SHP77 (cell line): ENCODE measurements at places on chromosomes 1 and 21.

GRCh38 chr1:11659748-11660147, 4.3 kb upstream of the FBXO6 start:
- no peak for DNase-seq

GRCh38 chr1:3785045-3785444, 11.3 kb downstream of the LRRC47 start:
- DNase-seq: no peak

GRCh38 chr1:209823143-209824041, 4.4 kb upstream of the UTP25 start:
- DNase-seq: peak; percentile 58

DNA sequence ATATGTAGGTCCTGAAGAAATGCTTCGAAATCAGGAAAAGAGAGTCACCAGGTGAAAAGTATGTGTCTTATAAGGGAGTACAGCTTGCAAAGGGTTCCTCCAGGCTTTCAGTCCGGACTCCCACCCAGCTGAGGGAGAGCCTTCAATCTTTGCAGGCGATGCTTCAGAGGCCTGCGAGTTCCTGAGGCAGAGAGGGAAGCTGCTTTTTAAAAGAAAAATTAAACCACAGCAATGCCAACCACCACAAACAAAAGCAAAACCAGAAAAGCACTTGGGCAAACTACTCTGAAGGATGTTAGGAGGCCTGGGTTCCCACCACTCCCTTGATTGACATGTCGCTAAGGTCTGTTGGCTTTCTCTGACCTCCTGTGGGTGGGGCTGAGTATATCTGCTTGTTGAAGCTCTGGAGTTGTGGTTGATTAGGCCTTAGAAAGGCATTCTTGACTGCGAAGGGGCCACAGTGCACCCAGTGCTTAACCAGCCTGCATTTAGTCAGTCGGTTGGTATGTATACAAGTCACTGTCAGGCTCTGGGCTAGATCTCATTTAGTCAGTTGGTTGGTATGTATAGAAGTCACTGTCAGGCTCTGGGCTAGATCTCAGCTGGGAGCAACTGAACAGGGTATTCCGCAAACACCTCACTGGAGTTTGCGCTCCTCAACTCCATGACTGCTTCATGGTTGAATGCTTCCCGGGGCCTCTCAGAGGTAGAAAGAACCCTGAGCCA, 1.2 kb downstream of the NIPAL3 start:
- DNase-seq: no peak

DNA sequence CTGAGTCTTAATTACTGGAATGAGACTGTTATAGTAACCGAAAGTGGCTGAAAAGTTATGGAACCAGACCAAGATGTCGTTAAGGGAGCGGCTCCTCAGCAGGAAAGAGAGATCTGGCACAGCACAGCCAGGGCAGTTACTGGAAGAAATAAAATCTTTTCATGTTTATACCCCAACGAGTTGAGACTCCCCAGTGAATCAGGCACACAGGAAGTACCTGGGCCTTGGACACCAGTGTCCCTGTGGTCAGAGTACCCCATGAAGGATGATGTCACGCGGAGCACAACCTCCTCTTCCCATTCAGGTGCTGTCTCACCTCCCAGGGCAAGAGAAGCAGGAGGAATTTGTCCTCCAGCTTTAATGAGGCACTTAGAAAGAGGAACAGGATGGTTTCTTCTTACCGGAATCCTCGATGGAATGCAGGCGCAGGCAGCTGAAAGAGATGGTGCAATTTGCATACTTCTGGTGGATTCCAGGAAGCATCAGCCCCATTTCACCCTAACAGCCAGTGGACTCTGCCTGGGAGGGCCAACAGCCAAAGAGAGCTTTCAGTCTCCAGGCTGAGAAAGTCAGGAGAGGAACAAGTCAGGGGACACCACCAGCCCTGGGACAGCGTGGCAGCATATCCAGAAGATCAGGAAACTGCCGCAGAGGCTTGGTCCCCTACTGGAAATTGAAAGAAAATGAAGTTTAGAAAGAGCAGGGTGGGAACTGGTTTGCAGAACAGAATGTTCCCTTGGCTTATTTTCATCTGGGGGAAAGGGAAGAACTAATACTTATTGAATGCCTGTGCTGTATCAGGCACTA, 35.9 kb upstream of the CTTNBP2NL start:
- DNase-seq: no peak

DNA sequence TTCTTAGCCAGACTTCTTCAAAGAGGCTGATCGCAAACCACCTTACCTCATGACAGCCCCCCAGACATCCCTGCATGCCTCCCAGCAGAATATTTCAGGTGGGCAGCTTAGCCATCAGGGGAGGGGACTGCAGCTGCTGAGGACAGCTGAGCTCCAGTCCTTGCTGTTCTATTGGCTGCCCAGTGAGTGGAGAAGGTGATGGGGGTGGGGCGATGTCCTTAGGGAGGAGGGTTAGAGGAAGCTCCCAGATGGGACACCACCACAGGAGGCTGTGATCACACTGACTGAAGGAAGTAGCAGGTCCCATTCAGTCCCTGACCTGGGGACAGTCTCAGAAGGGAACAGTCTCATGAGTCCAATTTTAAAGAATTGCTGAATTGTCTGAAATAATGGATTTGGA, 38.3 kb downstream of the GJA5 start:
- DNase-seq: no peak

GRCh38 chr1:59173721-59174120, 123.2 kb upstream of the FGGY start:
- no peak for DNase-seq

- no peak for DNase-seq
Measured at GRCh38 chr1:62285440-62285839, 33.8 kb downstream of the KANK4 start.

DNA sequence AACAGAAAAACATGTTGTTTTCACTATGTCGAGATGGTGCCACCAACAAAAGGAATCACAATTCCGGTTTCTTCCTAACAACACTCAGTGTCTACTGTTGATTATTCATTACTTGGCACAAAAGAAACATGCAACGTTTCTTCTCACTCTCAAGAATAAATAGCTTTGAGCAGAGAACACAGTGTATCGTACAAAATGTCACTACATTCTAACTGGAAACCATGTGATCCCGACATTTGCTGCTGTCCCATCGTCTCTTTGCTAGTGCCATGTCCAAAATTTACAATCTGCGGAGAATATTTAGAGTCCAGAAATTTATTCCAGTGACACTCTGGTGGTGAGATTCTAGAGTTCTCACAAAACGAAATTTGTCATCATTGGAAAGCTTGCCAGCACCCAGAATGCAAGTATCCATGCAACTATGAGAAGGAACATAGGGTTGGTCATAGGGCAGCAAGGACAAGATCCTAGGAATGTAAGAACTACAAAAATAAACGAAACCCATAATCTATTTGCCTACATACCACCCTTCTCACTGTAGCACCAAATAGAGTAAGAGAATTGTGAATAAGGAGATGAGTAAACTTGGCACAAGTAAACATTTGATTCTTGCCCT, 505.1 kb downstream of the LTN1 start:
- no peak for DNase-seq

DNA sequence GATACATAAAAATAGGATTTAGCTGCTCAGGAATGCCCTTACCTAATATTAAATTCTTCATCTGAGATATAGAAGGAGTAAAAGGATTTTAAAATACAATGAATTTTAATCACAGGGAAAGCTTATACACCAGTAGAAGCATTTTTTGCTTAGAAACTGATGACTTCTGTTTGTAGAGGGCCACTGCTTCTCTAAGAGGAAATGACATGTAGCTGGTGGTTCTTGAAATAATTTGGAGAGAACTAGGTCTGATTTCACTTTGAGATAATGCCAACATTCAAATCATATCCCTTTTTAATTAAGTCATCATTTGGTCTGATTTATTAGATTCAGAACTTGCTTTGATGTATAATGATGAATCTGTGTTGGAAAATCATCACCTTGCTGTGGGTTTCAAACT, 166.6 kb upstream of the SGIP1 start:
- no peak for DNase-seq

DNA sequence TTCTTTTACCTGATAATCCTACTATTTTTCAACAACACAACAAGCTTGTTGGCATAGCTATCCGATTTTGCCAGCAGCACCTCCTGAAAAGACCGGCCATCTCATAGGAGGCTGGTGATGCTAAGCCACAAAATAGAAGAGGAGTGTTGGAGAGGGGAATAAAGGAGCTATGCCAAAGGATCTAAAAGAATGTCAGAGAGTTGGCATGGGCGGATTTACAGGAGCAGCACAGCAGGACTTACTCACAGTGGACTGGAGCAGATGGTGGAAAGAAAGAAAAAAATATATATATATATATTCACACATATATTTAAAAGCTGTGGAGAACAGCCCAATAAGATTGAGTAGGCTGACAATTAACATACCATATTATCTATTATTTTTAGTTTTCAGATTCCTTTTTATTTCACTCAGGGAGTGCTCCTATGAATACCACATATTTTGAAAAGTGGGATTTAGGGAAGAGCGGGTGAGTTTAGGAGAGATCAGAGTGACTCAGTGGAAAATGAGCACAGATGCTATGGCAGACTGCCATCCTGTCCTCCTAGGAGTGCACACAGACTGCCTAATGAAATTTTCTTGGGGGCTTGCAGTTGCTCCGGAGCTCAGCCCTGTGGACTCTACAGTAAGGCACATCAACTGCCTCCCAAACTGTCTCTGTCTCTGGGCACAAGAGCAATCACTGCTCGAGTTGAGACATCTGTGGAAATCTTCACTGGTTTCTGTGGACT, 394.4 kb upstream of the CHRM3 start:
- no peak for DNase-seq

- no peak for DNase-seq
Measured at GRCh38 chr1:216210081-216210480, 213.2 kb downstream of the USH2A start.

GRCh38 chr1:151720554-151720953, 768 bp upstream of the RIIAD1 start:
- no peak for DNase-seq

GRCh38 chr1:50705699-50706098, 254.4 kb downstream of the FAF1 start:
- no peak for DNase-seq

- no peak for DNase-seq
Measured at GRCh38 chr1:232510367-232511110, 119.4 kb downstream of the SIPA1L2 start.

DNA sequence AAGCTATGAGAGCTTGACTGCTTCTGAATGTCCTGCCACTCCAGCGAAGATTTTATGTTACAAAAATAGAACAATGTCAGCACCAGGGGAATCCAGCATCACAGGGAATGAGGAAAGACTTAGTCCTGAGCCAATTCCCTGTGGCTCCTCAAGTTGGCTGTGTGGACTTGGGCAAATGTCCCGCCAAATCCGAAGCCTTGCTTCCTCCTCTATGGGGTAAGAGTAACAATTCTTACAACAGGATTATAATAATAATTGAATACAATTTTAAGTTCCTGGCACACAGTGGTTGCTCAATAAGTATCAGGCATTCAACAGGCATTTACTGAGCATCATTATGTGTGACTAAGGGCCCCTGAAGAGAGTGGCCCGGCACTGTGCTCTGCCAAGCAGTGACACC, 44.4 kb downstream of the STPG1 start:
- DNase-seq: no peak

DNA sequence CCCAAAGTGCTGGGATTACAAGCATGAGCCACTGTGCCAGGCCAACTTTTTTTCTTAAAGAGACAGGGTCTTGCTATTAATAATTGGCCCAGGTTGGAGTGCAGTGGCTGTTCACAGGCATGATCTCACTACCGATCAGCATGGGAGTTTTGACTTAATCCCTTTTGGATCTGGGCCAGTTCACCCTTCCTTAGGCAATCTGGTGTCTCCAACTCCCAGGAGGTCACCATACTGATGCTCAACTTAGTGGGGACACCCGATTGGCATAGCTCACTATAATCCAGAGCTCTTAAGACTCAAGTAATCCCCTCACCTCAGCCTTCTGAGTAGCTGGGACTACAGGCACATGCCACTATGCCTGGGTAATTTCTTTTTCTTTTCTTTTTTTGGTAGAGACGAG, 64.2 kb upstream of the SCYL3 start:
- no peak for DNase-seq

DNA sequence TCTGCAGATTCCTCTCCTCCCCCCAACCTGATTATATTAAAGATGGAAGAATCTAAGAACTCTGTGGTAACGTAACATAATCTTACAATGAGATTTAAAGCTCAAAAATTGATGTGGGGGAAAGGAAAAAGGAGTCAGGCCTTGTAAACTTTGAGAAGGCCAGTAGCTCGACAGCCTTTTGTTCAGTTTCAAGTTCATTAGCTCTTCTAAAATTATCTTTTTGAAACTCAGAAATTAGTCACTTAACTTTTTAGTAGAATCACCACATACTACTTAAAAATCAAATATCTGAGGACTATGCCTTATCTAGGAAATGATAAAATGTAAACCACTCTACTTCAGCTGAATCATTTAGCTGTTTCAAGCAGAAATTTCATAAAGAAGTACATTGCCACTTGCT, 996.2 kb downstream of the AMY1C start:
- DNase-seq: no peak

GRCh38 chr1:52237430-52237829, 95.5 kb downstream of the ZFYVE9 start:
- DNase-seq: no peak

DNA sequence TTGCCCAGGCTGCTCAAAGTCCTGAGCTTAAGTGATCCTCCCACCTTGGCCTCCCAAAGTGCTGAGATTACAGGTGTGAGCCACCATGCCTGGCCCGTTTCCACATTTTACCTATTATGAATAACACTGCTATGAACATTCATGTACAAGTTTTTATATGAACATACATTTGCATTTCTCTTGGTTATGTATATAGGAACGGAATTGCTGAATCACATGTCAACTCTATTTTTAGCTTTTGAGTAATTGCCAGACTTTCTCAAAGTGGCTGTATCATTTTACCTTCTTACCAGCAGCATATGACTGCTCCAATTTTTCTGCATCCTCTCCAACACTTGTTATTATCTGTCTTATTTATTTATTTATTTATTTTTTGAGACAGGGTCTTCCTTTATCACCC, 2.7 kb downstream of the SPATA21 start:
- no peak for DNase-seq

DNA sequence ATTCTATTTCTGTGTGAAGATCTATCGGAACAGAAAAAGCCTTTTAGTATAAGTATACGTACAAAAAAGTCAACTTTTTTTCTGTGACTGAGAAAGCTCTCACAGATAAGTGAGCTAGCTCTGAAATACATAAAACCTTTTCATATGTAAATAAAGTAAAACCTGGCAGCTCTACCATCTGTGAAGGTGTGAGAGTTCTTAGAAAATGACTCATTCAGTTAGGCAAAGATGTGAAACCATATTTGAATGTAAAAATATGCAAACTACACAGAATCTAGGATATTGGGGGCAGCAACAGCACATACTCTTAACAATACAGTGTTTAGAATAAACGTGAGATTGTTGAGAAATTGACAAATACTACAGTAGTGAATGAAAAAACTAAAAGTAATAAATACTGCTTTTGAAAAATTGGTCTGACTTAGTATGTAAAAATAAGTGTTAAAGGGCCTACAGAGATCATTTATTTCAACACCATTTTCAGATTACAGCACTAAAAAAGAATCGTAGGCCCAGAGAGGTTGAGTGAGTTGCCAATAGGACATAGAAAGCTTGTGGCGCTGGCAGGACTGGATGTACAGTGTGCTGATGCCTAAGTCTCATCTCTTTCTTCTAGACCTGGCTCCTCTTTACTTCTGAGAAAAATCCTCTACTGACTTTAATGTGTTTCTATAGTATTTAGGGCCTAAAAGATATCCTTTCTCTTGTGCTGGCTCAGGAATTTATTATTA, 19.8 kb downstream of the ATP6V1G3 start:
- no peak for DNase-seq
